Astrocyte (in vitro differentiated cells and primary cell): ENCODE measurements at places on chromosomes 3 and 15. TPM values are rescaled to one million over a fixed set of nuclear protein-coding genes. Genes with fewer than 3 reads are reported as not detected.

The ARPP21 gene
- total RNA-seq: 0.45 and 0.84 TPM in 2 replicates

The FEZF2 gene
- not detected in 2 replicates for total RNA-seq

DNA sequence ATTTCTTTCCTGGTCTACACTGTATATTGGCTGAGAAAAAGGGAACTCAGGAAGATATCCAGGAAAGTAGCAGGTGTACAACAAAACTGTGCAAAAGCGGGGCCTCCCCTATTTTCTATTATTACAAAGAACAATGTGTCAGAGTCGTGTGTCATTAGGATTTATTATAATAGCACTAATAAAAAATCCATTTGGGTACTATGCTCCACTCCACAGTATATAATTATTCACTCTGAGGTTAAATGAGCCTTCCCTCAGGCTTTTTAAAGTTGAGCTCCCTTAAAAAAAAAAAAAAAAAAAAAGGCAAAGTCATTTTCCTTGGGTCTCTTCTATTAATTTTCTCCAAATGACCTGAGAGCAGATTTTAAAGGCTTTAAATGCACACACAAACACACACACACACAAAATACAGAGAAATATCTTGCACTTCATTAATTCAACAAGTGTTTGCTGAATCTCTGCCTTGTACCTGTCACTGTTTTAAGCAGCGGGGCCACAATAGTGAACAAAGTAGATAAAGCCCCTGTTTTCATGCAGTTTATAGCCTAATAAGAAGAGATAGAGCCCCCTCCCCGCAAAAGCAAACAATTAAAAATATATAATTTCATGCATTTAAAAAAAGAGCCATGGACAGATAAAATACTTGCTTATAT, 1.3 kb upstream of the DPP8 start:
- H3K27me3 ChIP-seq: no peaks in the 10 kb centered on the region
- no peak overlapping the region for H3K27ac ChIP-seq
- peaks cover 8% of the 10 kb centered on the region for H3K4me1 ChIP-seq
- peaks cover 5% of the 10 kb centered on the region for H3K36me3 ChIP-seq
- DNase-seq: no peak

DNA sequence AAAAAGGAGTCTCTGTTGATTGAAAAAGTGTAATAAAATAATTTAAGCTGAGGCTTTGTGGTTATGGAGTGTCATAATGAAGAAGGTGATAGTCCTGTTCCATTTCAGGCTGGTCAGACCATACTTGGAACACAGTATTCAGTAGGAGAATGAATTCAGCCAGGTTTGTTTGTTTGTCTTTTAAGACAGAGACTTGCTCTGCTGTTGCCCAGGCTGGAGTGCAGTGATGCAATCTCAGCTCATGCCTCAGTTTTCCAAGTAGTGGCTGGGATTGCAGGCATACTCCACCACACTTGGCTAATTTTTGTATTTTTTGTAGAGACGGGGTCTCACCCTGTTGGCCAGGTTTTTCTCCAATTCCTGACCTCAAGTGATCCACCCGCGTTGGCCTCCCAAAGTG, 33.5 kb downstream of the IQGAP1 start:
- peaks cover 38% of the 10 kb centered on the region for H3K4me1 ChIP-seq
- DNase-seq: no peak
- H3K4me3 ChIP-seq: no peak overlapping the region
- H3K36me3 ChIP-seq: no peaks in the 10 kb centered on the region
- H3K27me3 ChIP-seq: no peaks in the 10 kb centered on the region

DNA sequence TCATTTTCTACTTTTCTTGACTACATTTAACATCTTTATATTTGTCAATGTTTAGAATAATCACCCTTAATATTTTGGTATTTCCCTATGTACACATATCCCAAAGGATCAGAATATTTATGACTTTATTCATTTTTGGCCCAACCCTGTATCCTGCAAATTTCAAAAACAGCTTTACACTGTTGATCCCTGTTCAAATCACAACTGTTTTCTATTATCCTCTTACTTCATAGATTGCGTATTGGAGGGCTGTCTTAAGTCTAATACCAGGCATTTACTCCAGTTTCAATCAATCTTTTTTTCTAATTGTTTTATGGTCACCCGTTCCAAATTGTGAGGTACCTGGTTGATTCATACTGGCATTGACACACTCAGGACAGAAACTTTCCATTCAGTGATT, 107.9 kb downstream of the RPL22L1 start:
- no peaks in the 10 kb centered on the region for H3K36me3 ChIP-seq
- no peaks in the 10 kb centered on the region for H3K27me3 ChIP-seq
- H3K4me3 ChIP-seq: no peak overlapping the region
- H3K27ac ChIP-seq: no peak overlapping the region

DNA sequence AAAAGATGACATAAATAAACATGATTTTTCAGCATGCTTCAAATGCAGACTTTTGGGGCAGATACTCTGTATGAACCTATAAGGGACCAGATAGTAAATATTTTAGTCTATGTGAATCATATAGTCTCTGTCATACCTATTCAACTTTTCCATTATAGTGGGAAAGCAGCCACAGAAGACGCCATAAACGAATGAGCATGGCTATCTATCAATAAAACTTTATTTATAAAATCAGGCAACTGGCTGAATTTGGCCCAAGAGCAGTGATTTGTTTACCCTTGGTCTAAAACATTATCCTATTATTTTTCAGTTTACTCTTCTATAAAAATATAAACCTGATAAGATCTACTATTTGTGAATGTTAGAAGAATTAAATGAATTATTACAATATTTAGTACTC, 25.9 kb upstream of the VEPH1 start:
- DNase-seq: no peak
- no peak overlapping the region for H3K27ac ChIP-seq

- no peaks in the 10 kb centered on the region for H3K4me1 ChIP-seq
- DNase-seq: no peak
- no peak overlapping the region for H3K4me3 ChIP-seq
- H3K27me3 ChIP-seq: no peaks in the 10 kb centered on the region
- H3K27ac ChIP-seq: no peak overlapping the region
Observed at GRCh38 chr3:104257486-104257885, 1109.2 kb upstream of the ALCAM start.

- no peaks in the 10 kb centered on the region for H3K27me3 ChIP-seq
- no peak overlapping the region for H3K27ac ChIP-seq
- DNase-seq: peak; percentile 20
- H3K4me3 ChIP-seq: no peak overlapping the region
- no peaks in the 10 kb centered on the region for H3K36me3 ChIP-seq
Observed at GRCh38 chr3:151168269-151169094, 34.5 kb downstream of the GPR171 start.

DNA sequence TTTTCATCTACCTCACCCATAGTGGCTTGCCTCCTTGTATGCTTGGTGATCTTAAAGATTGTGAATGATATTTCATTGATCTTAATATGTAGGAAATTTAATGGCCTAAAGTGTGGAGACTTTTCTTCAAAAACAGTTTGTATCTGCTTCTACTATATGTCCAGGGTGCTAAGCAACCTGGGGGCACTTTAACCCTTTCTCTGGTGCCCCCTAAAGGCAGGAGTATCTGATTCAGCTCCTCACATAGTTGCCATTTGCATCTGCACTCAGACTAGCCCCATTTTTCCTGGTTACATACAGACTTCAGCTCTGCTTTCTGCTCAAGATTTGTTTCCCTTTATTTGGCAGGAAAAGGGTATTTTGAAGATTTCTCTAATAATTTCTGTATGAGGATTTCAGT, 5.2 kb upstream of the PFN2 start:
- H3K27ac ChIP-seq: no peak overlapping the region
- DNase-seq: no peak
- peaks cover 23% of the 10 kb centered on the region for H3K4me1 ChIP-seq
- no peaks in the 10 kb centered on the region for H3K36me3 ChIP-seq
